Aorta (tissue), 5 donors: ENCODE measurements at places on chromosomes 3 and 15.

- H3K36me3 ChIP-seq = peaks cover 2% of the 10 kb centered on the region
- H3K4me3 ChIP-seq = no peak overlapping the region
- no peaks in the 10 kb centered on the region for H3K27me3 ChIP-seq
- no peaks in the 10 kb centered on the region for H3K4me1 ChIP-seq
Observed at GRCh38 chr15:101667881-101668280, 15.7 kb upstream of the TM2D3 start.

GRCh38 chr3:33750211-33750548, 32.1 kb upstream of the CLASP2 start:
- DNase-seq = no peak
- H3K4me1 ChIP-seq = no peaks in the 10 kb centered on the region
- H3K27me3 ChIP-seq = no peaks in the 10 kb centered on the region
- no peak overlapping the region for H3K4me3 ChIP-seq
- no peaks in the 10 kb centered on the region for H3K36me3 ChIP-seq

- H3K4me1 ChIP-seq = peaks cover 8% of the 10 kb centered on the region
- no peak for DNase-seq
- H3K27ac ChIP-seq = no peak overlapping the region
- no peaks in the 10 kb centered on the region for H3K27me3 ChIP-seq
- H3K4me3 ChIP-seq = no peak overlapping the region
Observed at GRCh38 chr15:71409541-71409940, 294.3 kb downstream of the THSD4 start.

- no peaks in the 10 kb centered on the region for H3K27me3 ChIP-seq
- no peak overlapping the region for H3K4me3 ChIP-seq
- no peaks in the 10 kb centered on the region for H3K4me1 ChIP-seq
- H3K36me3 ChIP-seq = no peaks in the 10 kb centered on the region
- H3K27ac ChIP-seq = no peak overlapping the region
Observed at GRCh38 chr3:56154297-56154696, 314.0 kb downstream of the ERC2 start.

GRCh38 chr15:57118013-57118799, 199.8 kb downstream of the TCF12 start:
- no peak overlapping the region for H3K4me3 ChIP-seq
- H3K27ac ChIP-seq = no peak overlapping the region
- no peaks in the 10 kb centered on the region for H3K4me1 ChIP-seq
- DNase-seq = no peak

DNA sequence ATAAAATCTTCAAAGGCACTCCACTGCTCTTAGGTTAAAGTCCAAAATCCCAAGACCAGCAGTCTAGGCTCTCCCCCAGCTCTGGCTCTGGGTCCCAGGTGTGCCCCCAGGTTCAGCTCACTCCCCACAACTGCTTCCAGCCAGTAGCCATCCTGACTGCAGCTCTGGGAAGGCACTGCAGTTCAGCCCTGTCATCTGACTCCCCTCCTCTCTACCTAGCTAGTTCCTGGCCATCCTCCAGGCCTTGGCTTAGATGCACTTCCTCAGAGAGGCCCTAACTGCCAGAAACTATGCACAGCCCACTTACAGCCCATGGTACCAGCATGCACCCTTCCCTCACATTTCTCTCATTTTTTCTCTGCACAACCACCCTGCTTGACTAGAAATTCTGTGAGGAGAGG, 25.5 kb downstream of the TBC1D2B start:
- H3K27me3 ChIP-seq = no peaks in the 10 kb centered on the region
- H3K4me1 ChIP-seq = no peaks in the 10 kb centered on the region
- H3K36me3 ChIP-seq = peaks cover 4% of the 10 kb centered on the region
- DNase-seq = no peak
- H3K4me3 ChIP-seq = no peak overlapping the region

DNA sequence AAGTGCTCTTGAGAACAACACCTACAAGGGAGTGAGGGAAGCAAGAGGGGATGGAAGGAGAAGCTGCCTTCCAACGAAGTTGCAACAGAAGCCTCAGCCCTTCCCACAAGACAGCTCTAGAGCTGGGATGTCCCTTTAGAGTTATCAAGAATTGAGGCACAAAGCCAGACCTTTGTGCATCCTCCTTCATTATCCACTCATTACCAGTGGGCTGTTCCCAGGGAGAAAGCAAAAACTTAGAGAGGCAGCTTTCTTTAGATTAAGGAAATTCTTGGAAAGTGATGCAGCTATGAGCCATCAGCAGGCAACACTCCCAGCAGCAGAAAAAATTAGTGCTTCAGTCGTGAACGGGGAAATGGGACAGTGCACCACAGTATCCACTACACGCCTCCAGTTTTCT, 10.6 kb upstream of the CD96 start:
- H3K4me1 ChIP-seq = no peaks in the 10 kb centered on the region
- no peak overlapping the region for H3K4me3 ChIP-seq
- DNase-seq = no peak
- H3K27ac ChIP-seq = no peak overlapping the region
- H3K36me3 ChIP-seq = no peaks in the 10 kb centered on the region

DNA sequence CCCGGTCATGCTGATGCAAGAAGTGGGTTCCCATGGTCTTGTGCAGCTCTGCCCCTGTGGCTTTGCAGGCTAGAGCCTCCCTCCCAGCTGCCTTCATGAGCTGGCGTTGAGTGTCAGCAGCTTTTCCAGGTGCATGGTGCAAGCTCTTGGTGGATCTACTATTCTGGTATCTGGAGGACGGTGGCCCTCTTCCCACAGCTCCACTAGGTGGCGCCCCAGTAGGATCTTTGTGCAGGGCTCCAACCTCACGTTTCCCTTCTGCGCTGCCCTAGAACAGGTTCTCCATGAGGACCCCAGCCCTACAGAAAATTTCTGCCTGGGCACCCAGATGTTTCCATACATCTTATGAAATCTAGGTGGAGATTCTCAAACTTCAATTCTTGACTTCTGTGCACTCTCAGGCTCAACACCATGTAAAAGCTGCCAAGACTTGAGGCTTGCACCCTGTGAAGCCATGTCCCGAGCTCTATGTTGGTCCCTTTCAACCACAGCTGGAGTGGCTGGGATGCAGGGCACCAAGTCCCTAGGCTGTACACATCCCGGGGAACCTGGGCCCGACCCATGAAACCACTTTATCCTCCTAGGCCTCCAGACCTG, 238.4 kb upstream of the MDFIC2 start:
- H3K27ac ChIP-seq = no peak overlapping the region
- H3K36me3 ChIP-seq = no peaks in the 10 kb centered on the region
- H3K27me3 ChIP-seq = no peaks in the 10 kb centered on the region
- peak; percentile 88 for DNase-seq

DNA sequence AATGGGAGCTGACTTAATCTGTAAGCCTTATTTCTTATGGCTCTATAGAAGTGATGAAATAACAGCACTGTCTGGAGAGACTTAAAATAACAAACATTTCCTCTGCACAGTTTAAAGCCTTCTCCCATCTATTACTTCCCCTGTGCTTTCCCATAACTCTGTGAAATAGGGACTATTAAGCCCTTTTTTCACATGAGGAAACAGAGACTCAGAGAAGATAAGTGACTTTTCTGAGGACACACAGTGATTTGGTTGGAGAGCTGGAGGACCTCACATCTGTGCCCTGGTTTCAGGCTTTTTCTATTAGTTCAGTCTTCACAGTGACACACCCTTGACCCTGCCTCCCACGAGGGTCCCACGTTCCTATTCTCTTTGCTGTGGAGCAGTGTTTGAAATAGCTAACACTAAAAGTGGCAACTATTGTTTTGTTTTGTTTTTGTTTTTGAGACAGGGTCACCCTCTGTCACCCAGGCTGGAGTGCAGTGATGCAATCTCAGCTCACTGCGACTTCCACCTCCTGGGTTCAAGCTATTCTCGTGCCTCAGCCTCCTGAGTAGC, 82.9 kb downstream of the ST6GAL1 start:
- H3K27me3 ChIP-seq = no peaks in the 10 kb centered on the region
- no peaks in the 10 kb centered on the region for H3K36me3 ChIP-seq
- no peak overlapping the region for H3K4me3 ChIP-seq
- no peak for DNase-seq

- no peak overlapping the region for H3K4me3 ChIP-seq
- no peaks in the 10 kb centered on the region for H3K4me1 ChIP-seq
- no peaks in the 10 kb centered on the region for H3K36me3 ChIP-seq
- no peaks in the 10 kb centered on the region for H3K27me3 ChIP-seq
- H3K27ac ChIP-seq = no peak overlapping the region
Observed at GRCh38 chr3:55611121-55611520, 124.0 kb upstream of the WNT5A start.

- H3K36me3 ChIP-seq = no peaks in the 10 kb centered on the region
- no peaks in the 10 kb centered on the region for H3K27me3 ChIP-seq
- H3K27ac ChIP-seq = no peak overlapping the region
- no peaks in the 10 kb centered on the region for H3K4me1 ChIP-seq
- no peak overlapping the region for H3K4me3 ChIP-seq
- DNase-seq = no peak
Observed at GRCh38 chr3:161395115-161396012, 24.0 kb upstream of the SPTSSB start.

GRCh38 chr15:72554471-72555425, 80.6 kb downstream of the ARIH1 start:
- H3K27ac ChIP-seq = no peak overlapping the region
- no peaks in the 10 kb centered on the region for H3K36me3 ChIP-seq
- DNase-seq = no peak

GRCh38 chr3:13200465-13200864, 127.2 kb upstream of the IQSEC1 start:
- H3K27me3 ChIP-seq = no peaks in the 10 kb centered on the region
- H3K4me1 ChIP-seq = no peaks in the 10 kb centered on the region
- no peak overlapping the region for H3K27ac ChIP-seq
- DNase-seq = peak; percentile 48
- H3K4me3 ChIP-seq = no peak overlapping the region

GRCh38 chr3:24394754-24395153, 99.9 kb downstream of the THRB start:
- no peak overlapping the region for H3K4me3 ChIP-seq
- no peaks in the 10 kb centered on the region for H3K27me3 ChIP-seq
- peaks cover 6% of the 10 kb centered on the region for H3K4me1 ChIP-seq
- no peak overlapping the region for H3K27ac ChIP-seq
- H3K36me3 ChIP-seq = no peaks in the 10 kb centered on the region

GRCh38 chr15:54722342-54722986, 474.3 kb downstream of the RSL24D1 start:
- H3K36me3 ChIP-seq = no peaks in the 10 kb centered on the region
- H3K4me1 ChIP-seq = no peaks in the 10 kb centered on the region
- no peak for DNase-seq
- H3K27me3 ChIP-seq = no peaks in the 10 kb centered on the region

DNA sequence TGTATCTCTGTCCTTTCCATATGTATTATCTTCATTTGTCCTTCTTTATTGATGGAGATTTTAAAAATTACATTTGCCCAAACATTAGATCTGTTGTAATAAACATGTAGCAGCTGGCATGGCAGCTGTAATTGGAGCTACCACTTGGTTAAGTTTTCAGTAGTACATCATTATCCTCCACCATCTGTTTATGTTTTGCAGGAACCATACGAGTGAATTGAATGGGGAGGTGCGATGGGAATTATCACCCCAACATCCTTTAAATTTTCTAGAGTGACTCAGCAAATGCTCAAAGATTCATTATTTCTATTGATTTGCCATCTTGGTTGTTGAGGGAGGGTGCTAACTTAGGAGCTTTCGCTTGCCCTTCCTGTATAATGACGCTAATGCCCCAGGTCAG, 32.6 kb upstream of the NOX5 start:
- H3K27me3 ChIP-seq = peaks cover 4% of the 10 kb centered on the region
- no peak overlapping the region for H3K4me3 ChIP-seq
- H3K36me3 ChIP-seq = no peaks in the 10 kb centered on the region
- no peak overlapping the region for H3K27ac ChIP-seq

DNA sequence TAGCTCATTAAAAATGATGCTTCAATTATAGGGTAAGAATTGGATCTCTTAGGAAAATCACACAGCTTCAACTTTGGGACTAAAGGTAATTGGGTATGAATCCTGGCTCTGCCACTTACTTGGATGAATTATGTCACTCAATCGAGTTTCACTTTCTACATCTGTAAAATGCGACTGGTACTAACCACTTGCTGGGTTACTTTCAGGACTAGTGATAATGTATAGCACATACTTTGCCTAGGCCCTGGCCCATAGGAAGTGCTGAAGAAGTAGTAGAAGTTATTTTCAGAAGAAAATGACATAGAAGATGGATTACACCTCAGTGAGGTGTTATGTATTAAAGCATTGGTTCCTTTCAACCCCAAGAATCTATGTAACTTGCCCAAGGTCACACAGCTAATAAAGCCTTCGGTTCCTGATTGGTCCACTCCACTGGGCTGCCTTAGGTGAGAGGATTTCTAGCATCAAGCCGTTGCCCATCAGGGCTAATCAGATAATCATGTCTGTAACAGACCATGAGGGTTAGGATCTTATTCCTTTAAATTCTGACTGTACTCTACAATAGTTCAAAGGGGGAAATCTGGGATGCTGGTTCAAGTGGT, 29.4 kb upstream of the AP4E1 start:
- H3K4me1 ChIP-seq = no peaks in the 10 kb centered on the region
- H3K4me3 ChIP-seq = no peak overlapping the region
- H3K36me3 ChIP-seq = no peaks in the 10 kb centered on the region
- H3K27ac ChIP-seq = no peak overlapping the region
- no peaks in the 10 kb centered on the region for H3K27me3 ChIP-seq
- no peak for DNase-seq

DNA sequence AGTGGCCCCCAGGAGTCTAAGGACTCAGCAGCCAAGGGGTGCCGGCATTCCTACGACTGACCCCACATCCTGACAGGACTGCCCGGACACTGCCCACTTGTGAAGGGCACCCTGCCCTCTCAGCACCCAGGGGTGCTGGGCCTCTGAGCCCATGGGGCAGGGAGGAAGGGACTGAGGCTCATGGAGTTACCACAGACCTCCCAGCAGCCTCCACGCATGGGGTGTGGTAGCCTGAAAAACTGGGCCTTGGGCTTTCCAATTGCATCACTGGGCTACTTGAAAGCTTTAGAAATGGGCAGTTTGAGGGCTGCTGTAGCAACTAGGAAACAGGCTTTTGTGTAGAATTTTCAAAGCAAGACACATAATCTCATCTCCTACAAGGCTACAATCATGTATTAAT, 13.2 kb downstream of the TKT start:
- no peak overlapping the region for H3K4me3 ChIP-seq
- no peaks in the 10 kb centered on the region for H3K36me3 ChIP-seq
- no peaks in the 10 kb centered on the region for H3K27me3 ChIP-seq
- DNase-seq = no peak
- H3K27ac ChIP-seq = no peak overlapping the region

- H3K4me3 ChIP-seq = no peak overlapping the region
- peak; percentile 89 for DNase-seq
- H3K36me3 ChIP-seq = no peaks in the 10 kb centered on the region
- no peaks in the 10 kb centered on the region for H3K27me3 ChIP-seq
Observed at GRCh38 chr3:14876921-14877333, 58.2 kb downstream of the FGD5 start.
